ENCODE measurements at places on chromosomes 16 and 17. TPM values are rescaled to one million over a fixed set of nuclear protein-coding genes. Genes with fewer than 3 reads are reported as not detected.

B3GNT9 gene
- total RNA-seq: 5.2 TPM

- no peak for DNase-seq
These were observed 742 bp upstream of the SLC16A13 start for GRCh38 chr17:7034955-7035590.

GRCh38 chr17:31926100-31926729 lies 10.6 kb upstream of the SUZ12 start:
- DNase-seq: no peak

DNA sequence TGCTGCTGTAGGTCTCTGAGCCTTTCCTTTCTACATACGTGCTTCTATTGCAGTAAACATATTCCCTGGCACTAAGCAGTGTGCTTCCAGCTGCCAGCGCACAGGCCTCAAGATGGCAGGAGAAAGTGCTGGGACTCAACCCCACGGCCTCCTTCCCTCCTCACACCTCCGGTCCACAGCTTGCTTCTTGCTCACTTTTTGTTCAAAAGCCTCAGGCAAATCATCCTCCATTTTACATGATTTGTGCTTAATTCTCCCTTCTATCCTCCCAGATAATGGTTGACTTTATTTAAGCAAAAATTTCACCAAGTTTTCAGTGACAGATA lies 5.4 kb downstream of the CDK5R1 start:
- DNase-seq: no peak

GRCh38 chr17:34720760-34721159 lies 141.4 kb downstream of the TMEM132E start:
- DNase-seq: peak; percentile 95

DNA sequence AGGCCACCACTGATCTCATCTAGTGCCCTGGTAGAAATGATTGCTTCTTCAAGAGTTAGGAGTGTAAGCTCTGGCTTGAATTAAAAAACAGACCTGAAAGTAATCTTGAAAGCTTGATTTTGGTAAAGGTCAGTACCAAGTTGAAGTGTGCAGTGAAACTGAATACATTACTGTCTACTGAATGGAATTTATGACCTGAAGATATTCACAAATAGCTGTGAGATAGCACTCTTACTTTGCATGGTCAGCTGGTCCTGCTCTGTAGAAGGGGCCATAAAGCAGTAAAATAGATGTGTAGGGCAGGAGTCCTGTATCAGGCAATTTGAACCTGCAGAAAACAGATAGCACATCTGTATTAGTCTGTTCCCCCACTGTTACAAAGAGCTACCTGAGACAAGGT lies 78.6 kb downstream of the MYH13 start:
- no peak for DNase-seq
